Foreskin melanocyte (primary cell): ENCODE measurements at places on chromosomes 16 and 17.

DNA sequence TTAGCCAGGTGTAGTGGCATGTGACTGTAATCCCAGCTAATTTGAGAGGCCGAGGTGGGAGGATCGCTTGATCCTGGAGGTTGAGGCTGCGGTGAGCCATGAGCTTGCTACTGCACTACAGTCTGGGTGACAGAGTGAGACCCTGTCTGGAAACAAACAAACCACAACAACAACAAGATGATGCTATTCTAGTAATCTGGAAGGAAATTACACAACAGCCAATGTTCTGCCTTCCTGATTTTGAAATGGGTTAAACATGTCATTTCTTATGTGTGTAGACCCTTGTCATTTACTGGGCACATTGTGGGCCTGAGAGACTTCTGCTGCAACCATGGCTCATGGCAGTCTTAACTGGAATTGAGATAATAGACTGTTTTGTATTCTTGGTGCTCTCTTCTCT, 5.9 kb downstream of the COQ7 start:
- DNase-seq = no peak

- no peak for DNase-seq
Measured at GRCh38 chr17:39664581-39665561, at the start of gene TCAP. TCAP (plus strand) TSS chr17:39665349; CDS start chr17:39665360, 11 bp downstream.

DNA sequence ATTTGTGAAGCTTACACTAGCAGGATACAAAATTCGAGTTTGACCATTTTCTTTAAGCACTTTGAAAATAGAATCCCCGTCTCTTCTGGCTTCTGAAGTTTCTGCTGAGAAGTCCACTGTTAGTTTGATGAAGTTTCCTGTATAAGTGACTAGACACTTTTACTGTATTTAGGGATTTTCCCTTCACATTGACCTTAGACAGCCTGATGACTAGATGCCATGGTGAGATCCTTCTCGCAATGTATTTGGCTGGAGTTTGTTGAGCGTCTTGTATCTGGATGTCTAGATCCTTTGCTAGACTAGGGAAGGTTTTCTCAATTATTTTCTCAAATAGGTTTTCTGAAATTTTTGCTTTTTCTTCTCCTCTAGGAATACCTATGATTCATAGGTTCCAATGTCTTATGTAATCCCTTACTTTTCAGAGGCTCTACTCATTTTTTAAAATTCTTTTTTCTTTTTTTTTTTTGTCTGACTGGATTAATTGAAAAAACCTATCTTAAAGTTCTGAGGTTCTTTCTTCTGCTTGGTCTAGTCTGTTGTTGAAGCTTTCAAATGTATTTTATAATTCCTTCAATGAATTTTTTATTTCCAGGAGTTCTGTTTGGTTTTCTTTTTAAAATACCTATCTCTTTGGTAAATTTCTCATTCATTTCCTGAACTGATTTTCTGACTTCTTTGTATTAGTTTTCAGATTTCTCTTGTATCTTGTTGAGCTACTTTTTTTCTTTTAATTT, 63.7 kb upstream of the ABCC11 start:
- DNase-seq = no peak

DNA sequence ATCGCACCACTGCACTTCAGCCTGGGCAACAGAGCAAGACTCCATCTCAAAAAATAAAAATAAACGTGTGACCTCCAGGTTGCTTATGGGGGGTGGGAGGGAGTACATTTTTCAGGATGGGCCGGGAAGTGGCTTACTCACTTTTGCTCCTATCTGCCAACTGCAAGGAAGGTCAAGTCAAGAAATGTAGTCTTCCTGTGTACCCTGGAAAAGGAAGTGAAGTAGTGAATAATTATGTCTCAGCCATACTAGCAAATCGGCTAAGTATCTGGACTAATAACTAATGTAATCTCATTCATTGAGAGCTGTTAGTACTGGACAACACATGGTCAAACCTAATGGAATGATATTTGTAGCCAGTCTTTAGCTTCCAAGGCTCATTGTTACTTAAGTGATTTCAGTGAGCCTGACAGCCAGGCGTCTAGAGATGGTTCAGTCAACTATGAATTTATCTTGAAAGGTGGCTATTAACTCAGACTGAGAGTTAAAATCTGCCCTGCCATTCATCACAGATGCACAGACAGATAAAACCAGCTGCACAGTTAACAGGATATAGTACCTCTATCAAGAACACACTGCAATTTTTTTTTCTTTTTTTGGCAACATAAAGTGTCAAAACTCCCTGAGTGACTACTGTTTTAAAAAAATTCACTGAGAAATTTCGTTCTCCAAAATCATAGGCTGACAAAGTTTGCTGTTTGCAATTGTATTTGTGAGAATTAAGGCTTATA, 3.7 kb upstream of the TACO1 start:
- DNase-seq = no peak

GRCh38 chr16:13633391-13633861, 286.5 kb upstream of the ERCC4 start:
- no peak for DNase-seq

- DNase-seq = no peak
Measured at GRCh38 chr16:80792031-80792430, 12.4 kb downstream of the CDYL2 start.

DNA sequence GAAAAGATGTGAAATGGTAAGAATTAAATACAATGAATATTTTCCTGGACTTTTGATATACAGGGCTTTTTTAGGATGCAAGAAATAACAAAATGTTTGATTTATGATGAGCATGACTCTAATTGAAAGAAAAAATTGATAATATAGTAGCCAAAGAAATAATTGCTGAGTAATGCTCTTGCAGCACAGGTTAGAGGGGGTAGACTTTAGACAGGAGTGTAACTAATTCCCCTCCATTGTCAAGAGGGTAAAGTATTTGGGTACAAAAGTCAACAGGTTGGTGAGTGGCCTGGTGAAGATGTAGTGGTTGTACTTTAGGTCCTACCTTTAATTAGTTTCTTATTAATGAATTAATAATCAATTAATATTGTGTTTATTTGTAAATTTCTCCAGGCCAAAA, 912.3 kb downstream of the KCNJ2 start:
- no peak for DNase-seq

DNA sequence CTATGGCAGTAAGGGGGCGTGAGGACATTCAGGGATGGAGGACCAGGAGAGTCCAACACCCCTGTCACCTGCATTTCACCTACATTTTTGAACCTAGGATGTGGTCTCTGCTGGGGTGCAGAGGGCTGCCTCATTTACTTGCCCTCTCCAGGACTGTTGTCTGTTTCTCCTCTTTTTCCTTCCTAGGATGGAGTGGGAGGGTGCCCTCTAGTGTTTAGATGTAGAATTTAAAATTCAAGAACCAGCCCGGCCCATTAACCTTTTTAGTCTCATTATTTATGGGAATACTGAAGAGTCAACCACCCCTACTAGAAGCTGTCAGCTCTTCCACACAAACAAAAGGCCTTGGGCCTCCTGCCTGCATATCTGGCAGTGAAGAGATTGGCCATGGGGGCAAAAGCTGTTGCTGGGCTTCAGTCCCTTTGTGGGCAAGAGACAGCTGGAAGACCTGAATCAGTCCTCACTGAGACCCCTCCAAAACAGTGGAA, 2.5 kb upstream of the STARD3 start:
- no peak for DNase-seq

- DNase-seq = no peak
Measured at GRCh38 chr17:77076124-77076830, 64.5 kb upstream of the SEC14L1 start.

- no peak for DNase-seq
Measured at GRCh38 chr16:15770107-15770506, 86.7 kb downstream of the MYH11 start.

DNA sequence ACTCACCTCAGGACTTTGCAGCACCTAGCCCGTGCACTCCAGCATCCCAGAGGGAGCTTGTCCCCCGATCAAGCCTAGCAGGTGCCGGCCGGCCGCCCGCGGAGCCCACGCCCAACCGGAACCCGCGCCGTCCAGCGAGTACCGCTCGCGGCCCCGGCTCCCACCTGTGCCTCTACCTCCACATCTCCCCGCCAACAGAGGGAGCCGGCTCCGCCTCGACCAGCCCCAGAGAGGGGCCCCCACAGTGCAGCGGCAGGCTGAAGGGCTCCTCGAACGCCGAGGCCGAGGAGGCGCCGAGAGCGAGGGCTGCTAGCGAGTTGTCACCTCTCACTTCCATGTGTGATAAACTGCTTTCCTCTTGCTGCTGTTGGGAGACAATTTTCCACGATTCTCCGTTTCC, 41.1 kb upstream of the DHRS7B start:
- DNase-seq = no peak

DNA sequence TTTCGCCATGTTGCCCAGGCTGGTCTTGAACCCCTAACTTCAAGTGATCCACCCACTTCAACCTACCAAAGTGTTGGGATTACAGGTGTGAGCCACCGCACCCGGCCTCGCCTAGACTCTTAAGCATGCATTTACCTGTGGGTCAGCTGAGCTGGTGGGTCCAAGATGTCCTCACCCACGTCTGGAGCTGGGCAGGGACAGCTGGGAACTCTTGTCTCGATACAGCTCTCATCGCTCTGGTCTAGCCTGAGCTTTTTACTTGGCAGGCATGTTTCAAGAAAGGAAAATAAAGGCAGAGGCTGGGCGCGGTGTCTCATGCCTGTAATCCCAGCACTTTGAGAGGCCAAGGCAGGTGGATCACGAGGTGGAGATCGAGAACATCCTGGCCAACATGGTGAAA, 56.9 kb upstream of the PHOSPHO1 start:
- DNase-seq = no peak

DNA sequence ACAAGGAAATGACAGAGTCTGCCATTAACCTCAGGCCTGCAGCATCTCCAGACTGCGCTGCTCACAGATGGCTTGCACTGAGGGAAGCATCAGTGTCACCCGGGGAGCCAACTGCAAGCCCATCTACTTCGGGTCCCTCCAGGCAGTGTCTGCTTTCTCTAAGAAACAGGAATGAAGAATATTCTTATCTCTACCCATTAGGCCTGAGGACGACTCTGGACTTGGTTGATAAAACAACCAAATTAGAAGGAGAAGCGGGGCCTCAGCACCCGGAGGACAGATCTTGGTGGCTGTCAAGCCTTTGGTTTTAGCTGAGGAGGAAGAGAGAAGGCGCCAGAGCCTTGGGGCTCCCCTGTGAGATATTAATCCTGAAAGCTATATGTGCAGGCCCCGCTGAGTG, 19.5 kb upstream of the MGAT5B start:
- no peak for DNase-seq

- no peak for DNase-seq
Measured at GRCh38 chr16:82846806-82847205, 220.0 kb downstream of the CDH13 start.

- DNase-seq = no peak
Measured at GRCh38 chr17:40363111-40363827, 1.3 kb downstream of the GJD3 start.

GRCh38 chr17:69878661-69879060, 196.4 kb upstream of the KCNJ16 start:
- DNase-seq = no peak
